ENCODE measurements at places on chromosomes 6 and 20. TPM values are rescaled to one million over a fixed set of nuclear protein-coding genes. Genes with fewer than 3 reads are reported as not detected.

Gene THBD
- polyA plus RNA-seq, result 7.0 TPM

Gene ACTR5
- polyA plus RNA-seq, result 9.2 TPM

Gene KIF25
- 0.73 TPM for polyA plus RNA-seq

Gene TUBB2B
- 121 TPM for polyA plus RNA-seq

Gene PAK5
- polyA plus RNA-seq, result 0.34 TPM

Gene CEP85L
- polyA plus RNA-seq, result 6.5 TPM

Gene ITPA
- 46.4 TPM for polyA plus RNA-seq
